ENCODE measurements at places on chromosomes 12 and 14.

- no peak for DNase-seq
Observed at GRCh38 chr14:64943556-64943955, 1.0 kb upstream of the GPX2 start.

DNA sequence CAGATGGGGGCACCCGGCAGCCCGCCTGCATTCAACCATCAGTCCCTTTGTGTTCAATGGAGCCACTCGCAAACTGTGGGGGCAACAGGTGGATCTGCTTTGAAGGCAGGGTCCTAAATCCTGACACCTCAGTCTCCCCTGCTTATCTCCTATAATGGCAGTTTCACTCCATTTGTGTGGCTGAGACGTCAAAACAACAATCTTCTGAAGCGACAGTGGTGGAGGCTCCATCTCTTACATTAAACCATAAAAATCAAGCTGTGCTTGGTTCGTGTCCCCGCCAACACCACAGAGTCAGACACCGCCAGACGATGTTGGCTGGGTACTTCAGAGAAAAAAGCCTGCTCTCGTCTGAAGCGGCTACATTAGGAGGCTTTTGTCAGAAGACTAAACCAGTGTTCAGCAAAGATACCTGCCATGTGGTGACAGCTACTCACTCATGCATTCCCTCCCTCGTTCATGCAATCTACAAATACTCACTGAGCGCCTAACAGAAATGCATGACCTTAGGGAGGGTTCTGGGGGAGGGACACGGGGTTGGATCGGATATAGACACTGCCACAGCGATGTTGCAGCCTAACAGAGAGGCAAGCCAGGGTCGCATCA is 253.9 kb downstream of the FOXN3 start:
- no peak for DNase-seq

DNA sequence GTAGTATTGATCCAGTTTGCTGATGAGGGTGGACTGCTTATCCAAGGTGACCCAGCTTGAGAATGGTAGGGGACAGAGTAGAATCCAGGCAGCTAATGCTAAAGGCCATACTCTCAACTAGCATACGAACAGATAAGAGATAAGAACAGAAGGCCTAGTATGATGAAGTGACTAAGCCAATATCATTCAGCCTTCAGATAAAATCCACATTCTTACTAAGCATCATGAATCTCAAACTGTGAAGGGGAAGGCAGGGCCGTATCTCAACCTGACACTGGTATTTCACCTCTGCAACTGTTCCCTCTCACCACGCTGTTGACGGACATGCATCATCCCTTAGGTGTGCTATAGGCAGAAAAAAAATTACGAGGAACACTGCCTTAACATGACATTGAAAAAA is 8.1 kb upstream of the CKAP4 start:
- no peak for DNase-seq

GRCh38 chr14:98227727-98228111 is 1044.3 kb downstream of the BCL11B start:
- DNase-seq = no peak

DNA sequence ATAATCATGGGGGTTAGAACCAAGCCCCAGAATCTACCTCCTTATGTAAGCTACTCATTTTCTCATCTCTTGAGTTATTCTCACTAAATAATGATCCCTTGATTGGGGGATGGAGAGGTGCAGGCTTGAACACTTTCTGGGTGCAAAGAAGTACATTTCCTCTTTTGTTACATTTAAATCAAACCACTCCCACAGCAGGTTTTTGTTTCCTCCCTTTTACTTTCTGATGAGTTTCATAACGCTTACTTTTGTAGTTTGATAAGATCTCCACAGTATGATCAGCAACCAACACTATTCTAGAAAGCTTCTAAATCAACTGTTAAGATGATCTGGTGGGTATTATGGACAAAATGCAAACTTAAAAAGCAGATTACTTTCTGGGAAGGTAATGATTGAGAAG is 20.5 kb downstream of the VCPKMT start:
- DNase-seq = no peak

DNA sequence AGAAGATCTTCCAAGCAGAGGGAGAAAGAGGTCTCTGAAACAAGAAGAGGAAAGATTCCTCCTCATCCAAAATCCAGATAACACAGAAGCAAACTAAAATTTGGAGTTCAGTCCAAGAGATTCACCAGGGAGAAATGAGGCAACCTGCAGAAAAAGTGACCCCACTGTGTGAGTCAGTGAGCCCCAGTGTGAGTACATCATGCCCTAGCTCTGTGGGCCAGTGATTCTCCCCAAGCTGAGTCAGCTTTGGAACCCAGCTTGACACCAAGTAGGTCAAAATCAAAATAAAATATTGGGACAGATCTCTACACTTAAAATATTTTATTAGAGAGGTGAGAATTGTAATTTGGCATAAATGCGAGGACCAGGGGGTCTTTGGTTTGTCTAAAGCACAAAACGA is 17.2 kb downstream of the CLEC2B start:
- no peak for DNase-seq

GRCh38 chr12:80512781-80513180 is 68.7 kb downstream of the PTPRQ start:
- DNase-seq = no peak

DNA sequence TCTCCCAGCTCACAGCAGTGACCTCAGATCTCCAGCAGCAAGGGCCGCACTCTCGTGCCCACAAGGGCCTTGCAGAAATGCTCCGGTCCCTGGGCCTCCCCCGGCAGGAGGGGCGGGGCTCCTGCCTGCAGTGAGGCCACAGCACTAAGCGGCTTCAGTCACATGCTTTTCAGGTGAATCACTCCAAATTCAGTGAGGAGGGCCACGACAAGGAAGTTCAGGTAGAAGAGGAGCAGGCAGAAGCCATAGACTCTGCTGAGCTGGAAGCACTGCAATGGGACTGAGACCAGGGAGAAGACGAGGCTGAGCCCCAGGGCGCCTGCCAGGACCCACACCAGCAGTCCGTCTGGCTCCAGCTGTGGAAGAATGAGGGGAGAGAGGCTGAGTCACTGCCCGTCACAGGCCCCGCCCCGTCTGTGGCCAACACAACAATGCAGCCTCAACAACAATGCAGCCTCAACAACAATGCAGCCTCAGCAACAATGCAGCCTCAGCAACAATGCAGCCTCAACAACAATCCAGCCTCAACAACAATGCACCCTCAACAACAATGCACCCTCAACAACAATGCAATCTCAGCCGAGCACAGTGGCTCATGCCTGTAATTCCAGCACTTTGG is 35.2 kb downstream of the SLC8B1 start:
- no peak for DNase-seq

DNA sequence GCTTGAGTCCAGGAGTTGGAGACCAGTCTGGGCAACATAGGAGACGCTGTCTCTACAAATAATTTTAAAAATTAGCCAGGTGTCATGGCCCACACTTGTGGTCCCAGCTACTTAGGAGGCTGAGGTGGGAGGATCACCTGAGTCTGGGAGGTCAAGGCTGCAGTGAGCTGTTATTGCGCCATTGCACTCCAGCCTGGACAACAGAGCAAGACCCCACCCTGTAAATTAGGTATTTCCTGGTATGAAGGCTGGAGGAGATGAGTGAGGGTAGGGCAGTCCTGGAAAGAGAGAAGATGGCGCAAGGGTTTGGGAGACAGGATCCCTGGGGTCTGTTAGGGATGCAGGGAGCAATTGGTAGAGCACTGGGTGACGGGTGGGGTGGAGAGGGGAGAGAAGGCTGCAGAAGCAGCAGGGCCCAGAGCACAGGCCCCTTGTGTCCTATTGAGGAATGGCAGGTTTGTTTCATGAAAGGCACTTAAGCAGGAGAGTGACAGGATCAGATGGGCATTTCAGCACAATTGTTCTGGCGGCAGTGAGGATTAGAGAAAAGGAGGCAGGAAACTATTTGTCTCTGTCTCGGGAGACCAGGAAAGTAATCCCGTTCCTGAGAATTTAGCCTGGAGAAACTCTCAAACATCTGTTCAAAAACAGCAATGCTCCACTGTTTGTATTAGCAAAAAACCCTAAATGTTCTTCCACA is 47.2 kb upstream of the KTN1 start:
- no peak for DNase-seq

GRCh38 chr12:92076101-92076500 is 69.5 kb downstream of the BTG1 start:
- no peak for DNase-seq

All from CD4-positive, alpha-beta T cell treated with Interleukin-1 beta for 1 hour (primary cell).